GDM1 (cell line): ENCODE measurements at places on chromosomes 2 and 18.

GRCh38 chr2:32617599-32618189, 10.2 kb upstream of the TTC27 start:
- no peak for DNase-seq

- DNase-seq = no peak
Measured at GRCh38 chr2:149061133-149061745, 22.7 kb downstream of the LYPD6B start.

DNA sequence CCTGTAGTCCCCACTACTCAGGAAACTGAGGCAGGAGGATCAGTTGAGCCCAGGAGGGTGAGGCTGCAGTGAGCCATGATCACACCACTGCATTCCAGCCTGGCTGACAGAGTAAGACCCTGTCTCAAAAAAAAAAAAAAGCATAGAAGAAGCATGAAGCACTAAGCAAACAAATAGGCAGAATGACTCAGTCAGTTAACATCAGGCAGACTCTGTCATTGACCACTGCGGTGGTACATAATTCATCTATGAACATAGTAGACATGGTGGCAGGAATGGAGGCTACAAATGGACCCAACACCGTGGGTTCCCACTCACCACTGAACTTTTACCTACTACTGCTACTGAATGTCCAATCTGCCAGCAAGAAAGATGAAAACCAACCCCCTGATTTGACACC, 7.6 kb upstream of the ASXL2 start:
- DNase-seq = no peak

DNA sequence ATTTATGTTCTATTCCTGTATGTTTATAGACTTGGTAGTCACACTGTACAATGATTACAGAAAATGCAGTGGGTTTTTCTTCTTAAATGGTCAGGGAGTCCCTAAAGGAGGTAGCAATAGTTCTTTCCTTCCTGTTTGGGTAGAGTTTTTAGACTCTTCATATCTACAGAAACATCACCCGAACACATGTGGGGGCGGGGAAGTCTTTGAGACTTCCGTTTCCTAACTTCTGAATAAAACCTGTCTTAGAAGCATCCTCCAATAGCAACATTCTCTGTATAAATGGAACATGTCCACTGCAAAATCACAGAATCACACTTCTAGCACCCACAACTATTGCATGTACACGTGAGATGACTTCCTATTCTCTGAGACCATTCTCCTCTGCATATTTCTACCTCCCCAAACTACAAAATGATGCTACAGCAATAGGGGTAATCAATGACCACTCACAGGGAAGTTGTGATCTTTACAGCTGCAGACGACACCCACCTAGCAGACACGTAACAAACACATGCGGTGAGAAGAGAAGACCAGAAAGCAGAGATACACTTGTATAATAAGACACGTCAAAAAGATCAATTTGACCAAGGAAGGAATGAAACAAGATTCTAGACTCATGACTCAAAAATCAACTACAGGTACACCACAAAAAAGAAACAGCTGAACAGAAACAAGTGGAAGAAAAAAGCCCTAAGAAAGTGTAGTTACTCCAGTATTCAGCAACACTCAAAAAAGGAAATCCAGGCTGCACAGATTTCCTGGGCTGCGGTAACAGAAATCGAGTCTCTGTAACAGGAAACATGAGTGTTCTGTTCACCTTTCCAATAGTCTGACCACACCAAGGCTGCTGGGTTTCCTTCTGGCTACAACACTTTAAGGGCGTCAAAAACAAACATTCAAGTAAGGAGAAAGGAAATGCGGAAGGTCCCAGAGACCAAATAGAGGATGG, 120.4 kb downstream of the ZNF516 start:
- DNase-seq = no peak

- no peak for DNase-seq
Measured at GRCh38 chr2:189056200-189057106, 82.3 kb downstream of the COL3A1 start.

DNA sequence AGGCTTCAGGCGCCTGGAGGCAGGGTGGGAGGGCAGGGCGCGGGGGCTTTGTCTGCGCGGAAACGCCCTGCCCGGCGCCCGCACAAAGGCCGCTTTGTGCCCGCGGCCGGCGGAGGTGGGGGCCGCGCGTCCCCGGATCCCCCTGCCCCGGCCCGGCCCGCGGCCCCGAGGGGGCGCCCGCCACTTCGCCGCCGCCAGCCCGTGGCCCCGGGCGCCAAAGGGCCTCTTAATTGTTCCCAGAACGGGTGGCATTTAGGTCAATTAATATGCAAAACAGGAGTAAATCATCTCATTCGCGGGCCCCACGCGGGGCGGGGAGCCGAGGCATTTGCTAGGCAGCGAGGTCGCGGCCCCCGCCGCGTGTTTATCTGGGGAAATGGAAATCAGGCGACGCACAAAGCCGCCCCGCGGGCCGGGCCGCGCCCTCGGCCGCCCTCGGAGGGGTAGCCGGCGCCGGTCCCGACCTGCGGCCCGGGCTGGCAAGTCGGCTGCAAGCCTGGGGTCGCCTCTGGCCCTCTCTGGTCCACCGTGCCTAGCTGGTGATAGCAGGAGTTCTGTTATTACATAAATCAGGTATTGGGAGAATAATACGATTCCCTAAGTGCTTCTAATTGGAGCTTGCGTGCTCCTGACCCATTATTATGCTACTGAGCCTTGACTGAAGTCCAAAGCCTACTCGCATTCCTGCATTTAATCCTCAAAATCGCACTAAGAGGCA, 148.2 kb upstream of the GLI2 start:
- no peak for DNase-seq

GRCh38 chr2:29373870-29374269, 258.7 kb downstream of the CLIP4 start:
- DNase-seq = no peak

DNA sequence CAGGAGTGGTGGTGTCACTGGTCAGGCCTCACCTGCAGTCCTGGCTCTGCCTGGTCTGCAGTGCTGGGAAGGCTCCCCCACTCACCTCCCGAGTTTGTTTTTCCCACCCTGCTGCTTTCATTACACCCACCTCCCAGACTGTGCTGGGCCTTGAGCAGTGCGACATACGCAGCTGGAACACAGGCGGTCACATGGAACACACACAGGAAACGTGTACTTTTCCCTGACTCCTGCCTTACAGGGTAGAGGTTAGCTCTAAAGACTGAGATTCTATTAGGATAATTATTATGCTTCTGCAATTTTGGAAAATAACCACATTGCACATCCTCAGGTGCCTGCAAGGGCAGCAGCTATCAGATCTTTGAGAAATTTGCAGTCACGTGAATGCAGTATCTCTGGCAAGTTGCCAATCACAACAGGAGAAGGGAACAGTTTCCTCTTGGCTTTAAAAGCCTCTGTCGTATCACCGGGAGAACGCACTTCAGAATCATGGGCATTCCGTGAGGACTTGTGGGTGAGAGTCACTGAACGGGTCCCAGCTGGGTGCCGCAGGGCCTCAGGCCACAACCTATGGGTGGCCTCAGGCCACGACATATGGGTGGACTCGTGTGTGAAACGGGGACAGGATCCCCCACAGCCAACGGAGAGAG, 136.5 kb downstream of the ZNF236 start:
- no peak for DNase-seq

- no peak for DNase-seq
Measured at GRCh38 chr18:45251236-45251635, 364.0 kb upstream of the SLC14A2 start.

- no peak for DNase-seq
Measured at GRCh38 chr18:69586537-69586936, 185.8 kb downstream of the DOK6 start.

DNA sequence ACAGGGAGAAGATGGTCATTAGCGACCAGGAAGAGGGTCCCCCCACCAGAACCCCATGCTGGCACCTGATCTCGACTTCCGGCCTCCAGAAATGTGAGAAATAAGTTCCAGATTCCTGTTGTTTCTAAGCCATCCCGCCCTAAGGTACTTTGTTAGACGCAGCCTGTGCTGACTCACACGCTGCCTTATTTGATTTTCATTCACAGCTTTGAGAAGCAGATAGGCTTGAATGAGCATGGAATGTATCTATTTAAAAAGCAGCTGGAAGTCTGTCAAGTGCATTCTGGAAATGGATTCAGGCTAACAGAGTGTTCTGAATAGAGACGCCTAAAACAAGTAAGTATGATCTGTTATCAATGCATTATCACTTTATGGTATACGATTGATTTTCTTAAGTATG, 8.3 kb upstream of the IL1R2 start:
- DNase-seq = no peak

DNA sequence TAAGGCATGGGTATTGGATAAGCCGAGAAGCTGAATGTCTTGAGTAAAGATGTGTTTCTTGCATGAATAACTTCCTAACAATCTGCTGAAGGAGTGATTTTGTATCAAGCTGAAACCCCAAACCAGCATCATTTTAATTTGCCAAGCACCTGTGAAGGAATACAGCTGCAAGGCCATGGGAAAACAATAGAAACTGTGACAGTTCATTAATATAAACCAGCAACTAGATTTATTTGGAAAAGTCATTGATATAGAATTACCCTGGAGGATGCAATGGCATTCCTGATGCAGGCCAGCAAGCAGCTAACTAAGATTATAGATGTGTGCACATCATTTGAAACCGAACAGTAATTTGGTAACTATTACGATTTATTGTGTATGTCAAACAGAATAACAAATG, 155.7 kb upstream of the TCF4 start:
- no peak for DNase-seq

DNA sequence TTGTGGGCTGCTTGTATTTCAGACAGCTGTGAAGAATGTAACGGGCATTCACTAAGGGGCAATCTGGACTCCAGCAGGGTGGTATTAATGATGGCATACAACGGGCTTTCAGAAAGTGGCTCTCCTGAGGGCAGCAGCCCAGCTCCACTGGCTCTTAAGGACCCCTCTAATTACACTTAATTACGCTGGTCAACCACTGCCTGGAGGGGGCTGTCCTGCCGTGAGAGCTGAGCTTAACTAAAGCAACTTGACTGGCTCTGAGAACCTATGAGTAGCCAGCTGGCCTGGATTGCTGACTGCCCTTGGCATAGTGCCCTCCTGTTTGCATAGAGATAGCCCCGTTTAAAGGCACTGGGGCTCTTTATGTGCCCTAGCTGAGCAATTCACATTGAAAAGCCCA, 3.8 kb downstream of the LIPG start:
- no peak for DNase-seq

DNA sequence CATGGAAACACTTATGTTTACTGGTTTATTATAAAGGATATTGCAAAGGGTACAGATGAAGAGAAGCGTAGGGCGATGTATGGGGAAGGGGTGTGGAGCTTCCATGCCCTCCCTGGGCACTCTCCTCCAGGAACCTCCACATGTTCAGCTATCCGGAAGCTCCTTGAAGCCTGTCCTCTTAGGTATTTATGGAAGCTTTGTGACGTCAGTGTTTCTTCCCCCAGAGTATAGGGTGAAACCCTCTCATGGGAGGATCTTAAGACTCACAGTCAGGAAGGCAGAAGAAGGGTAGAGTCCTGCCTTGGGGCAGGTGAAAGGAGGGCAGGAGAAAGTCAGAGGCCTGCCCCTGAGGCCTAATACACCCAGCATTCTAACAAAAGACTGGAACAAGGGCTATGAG, 61.3 kb upstream of the CREB1 start:
- no peak for DNase-seq

DNA sequence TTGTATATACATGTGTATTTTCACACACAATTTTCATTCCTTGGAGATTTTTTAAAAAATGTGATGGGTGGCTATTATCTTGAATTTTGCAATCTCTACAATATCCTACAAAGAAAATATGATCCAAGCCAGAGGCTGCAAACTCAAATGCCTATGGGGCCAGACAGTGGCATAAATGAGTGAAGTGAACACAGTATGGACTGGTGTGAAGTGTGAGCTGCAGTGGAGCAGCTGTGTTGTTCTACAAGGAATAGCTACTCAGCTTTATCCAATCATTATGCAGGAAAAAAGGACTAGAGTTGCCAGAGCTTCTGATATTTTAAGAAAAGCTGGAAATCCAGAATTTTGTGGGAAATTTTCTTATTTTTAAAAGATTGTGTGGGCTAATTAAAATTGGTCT, 62.1 kb downstream of the ARHGEF33 start:
- DNase-seq = no peak

DNA sequence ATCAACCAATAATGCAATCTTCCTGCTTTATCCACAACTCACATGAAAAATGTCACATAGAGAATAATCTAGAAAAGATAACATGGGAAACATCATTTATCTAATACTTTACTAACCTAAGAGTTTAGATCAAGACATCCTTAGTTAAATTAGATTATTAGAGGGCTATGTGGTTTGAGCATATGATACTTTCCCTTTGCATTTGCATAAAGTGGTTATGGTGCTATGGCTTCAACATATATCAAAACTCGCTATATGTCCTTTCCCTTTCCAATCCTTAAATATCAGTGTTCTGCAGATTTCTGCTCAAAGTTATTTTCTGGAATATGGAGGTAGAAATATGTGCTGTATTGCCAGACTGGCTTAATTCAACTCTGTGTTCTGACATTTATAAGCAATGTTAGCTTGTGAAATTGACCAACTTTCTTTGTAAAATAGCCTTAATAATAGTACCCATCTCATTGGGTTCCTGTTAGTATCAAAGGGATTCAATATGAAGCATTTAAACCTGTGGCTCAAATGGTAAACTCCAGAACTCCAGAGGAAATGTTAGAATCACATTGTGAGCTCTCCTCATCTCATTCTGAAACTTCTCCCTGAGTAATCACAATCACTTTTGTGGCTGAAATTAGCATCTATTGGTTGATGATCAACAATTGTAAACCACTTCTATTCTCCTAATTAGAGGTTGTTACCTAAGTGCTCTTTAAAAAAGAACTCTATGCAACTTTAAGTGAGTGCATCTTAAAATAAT, 1089.9 kb upstream of the SLC39A10 start:
- no peak for DNase-seq

DNA sequence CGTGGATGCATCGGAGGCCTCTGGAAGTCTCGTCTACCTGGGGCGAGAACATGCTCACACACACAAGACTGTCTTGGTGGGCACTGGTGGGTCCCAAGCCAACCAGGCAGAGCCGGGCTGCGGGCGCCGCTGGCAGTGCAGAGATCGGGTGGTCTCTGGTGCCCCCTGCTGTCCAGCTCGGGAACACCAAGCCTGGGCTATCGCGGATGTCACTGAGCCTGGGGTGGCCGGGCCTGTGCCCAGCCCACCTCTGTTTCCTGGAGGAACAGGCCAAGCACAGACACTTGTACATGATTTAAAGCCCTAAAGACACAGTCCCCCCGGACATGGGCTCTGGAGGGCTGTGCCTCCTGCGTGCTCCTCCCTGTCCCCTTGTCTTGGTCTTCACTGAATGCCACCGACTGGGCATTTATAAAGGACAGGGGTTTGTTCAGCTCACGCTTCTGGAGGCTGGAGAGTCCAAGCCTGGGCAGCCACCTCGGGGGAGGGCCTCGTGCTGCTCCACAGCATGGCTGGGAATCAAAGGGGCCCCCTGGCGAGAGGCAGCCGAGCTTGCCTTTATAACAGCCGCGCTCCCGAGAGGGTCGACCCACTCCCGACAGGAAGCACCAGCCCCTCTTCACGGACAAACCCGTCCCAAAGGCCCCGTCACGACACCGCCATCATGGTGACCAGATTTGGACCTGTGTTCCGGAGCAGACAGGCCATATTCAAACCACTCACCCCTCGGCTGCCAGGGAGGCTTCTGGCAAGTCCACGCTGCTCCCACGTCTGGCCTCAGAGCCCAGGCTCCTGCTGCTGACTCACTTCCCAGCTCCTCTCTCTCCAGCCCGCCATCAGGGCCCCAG, 3.6 kb upstream of the OTOS start:
- DNase-seq = peak; percentile 33

- DNase-seq = no peak
Measured at GRCh38 chr2:196361606-196362326, 190.4 kb upstream of the STK17B start.
